ENCODE measurements at places on chromosomes 1 and 21.

- DNase-seq = no peak
Measured at GRCh38 chr1:159315381-159315780, 13.2 kb downstream of the FCER1A start.

GRCh38 chr1:231279081-231279480 is 38.1 kb downstream of the GNPAT start:
- no peak for DNase-seq

- no peak for DNase-seq
Measured at GRCh38 chr1:115088115-115088778, 1.1 kb downstream of the TSPAN2 start.

DNA sequence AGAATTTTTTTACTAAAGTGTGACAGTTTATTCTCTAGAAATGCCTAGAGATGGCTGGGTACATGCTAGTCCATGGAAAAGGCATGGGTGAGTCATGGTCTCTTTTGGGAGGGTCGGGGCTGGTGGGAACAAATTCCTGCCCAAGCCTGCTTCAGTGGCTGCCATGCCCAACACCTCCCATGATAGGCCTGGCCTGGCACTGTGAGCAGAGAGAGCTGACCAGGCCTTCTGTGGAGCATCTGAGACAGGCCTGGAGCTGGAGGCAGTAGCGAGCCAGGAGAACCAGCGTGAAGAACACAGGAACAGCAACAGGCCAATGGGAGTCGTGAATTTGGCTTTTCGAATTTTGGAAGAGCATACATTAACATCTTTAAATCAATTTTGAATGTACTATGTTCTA is 209.2 kb downstream of the SDCCAG8 start:
- no peak for DNase-seq

DNA sequence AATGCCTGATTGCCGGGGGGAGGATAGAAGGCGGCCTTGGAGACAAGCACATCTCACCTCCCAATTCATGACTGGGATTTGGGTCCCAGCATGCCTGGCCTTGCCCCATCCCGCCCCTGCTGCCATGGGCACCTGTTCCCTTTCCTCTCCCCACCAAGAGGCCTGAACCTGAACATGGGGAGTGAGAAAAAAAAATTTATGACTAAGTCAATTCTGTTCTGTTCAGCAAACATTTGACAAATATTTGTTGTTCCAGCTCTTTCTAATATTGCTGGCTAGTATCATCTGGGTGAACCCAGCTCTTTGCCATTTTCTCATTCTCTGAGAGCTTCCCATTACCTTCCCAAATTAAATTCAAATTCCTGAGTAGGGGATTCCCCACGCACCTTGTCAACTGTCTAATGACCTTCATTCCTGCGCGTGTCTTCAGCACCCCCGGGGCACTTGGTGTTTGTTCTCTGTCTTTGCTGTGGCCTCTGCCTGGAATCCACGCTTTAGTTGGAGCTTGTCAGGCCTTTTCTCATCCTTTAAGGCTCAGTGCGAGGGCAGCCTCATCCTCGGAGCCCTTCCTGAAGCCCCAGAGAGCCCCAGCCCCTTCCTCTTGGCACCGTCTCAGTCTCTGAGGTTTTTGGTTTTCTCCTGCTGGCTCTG is 42.8 kb downstream of the ARHGEF10L start:
- DNase-seq = no peak

DNA sequence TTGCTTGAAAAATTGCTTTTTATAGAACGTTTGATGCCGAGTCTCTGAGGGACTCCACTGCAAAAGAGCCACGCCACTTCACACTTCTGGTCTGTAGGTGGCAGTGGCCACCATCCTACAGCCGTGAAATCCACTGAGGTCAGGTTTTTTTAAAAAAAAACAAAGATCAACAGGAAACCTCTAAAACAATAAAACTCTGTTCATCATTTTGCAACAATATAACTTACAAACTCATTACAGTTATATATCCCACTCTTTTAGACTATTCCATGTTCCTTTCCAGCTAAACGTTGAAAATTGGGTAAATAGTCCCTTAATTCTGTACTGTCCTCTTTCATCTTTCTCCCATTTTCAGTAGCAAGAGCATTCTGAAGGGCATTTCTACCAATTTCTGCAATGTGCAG is 64.6 kb upstream of the FMN2 start:
- DNase-seq = no peak
